ENCODE measurements at places on chromosomes 3 and 15. TPM values are rescaled to one million over a fixed set of nuclear protein-coding genes. Genes with fewer than 3 reads are reported as not detected.

- no peak for DNase-seq
These were observed 178.5 kb downstream of the FNDC3B start for GRCh38 chr3:172217877-172218276.

DNA sequence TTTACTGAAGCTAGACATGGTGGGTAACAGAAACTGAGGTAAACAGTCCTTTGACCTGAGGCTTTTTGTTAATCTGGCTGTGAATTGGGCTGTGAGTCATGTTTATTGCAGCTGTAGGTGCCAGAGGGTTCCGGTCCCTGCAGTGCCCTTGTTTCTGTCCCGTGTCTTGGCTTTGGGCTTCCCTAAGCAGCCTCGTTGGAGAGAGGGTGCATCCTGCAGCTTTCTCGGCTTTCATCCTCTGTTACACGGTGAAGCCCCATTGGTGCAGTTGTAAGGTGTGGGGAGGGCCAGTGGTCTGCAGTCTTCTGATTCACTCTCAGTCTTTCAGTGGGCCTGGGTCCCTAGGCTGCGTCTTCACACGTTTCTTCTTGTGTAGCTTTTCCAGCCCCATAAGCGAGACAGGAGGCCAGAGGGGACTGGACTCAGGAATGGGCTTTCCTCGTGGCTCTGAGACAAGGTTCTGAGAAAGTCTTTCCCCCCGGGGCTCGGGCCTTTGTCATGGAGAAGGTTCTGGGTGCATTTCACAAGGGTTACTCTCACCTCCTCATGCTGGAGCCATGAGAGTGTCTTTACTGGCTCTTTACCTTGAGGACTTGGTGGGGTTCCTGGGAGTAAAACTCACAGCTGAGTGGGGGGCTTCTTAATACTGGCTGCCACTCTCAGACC lies 33.1 kb downstream of the ASB7 start:
- DNase-seq, result no peak

DNA sequence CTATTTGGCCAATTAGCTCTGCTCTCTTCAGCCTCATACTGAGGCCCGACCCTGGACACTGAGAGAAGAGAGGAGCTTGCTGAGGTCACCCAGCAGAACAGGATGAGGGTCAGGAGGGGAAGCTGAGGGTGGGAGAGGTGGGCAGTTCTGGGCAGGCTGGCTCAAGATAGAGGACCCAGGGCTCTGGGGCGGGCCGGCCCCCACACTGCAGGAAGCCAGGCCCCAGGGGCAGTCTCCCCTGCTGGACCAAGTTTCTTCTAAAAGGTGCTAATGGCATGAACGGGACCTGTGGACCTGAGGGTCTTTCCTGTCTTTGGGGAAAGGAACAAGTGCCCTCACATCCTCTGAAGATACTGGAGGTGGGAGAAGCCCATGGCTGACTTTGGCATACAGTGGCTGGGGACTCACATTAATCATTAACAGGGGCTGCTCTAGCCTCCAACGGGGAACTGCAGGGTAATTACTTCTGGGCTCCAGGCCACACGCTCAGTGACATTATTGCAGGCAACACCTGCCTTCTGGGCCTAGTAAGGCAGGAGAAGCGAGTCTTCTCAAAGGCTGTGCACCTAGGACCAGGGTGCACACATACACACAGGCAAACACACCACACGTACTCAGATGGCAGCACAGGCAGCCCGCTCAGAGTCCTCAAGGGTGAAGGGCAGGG lies 10.6 kb downstream of the HCN4 start:
- no peak for DNase-seq

DNA sequence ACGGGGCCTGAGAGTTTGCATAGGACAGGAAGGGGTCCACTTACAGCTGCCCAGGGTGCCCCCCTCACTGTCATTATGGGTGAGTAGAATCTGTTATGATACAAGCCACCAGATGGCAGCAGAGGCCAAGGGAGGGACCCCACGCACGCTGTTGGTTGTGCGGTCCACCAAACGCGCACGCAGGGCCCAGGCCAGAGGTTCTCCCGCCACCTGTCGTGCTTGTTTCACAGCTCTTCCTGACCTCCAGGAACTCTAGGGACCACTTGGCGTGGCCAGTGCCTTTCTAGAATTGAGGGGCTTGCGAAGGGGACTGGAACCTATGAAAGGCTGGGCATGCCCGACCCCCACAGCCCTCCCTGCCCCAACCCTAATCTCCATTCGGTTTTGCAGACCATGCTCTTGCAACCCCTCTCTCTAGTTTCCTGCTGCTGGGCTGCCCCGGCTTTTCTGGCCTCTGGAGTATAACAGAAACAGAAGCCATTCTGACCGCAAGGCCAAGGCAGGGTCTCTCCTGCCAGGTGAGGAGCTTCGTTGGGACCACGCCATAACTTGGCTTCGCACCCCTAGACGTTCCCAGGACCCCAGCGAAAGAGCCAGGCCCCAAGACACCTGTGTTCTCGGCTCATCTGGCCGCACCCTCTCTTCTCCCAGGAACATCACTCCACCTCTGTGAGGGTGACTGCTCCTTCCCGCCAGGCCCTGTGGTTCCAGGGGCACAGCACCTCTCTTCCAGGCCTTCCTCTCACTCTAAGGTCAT lies 46.0 kb downstream of the ALDH1L1 start:
- DNase-seq, result no peak

- DNase-seq, result no peak
These were observed 480.3 kb downstream of the LPP start for GRCh38 chr3:188634285-188634684.

DNA sequence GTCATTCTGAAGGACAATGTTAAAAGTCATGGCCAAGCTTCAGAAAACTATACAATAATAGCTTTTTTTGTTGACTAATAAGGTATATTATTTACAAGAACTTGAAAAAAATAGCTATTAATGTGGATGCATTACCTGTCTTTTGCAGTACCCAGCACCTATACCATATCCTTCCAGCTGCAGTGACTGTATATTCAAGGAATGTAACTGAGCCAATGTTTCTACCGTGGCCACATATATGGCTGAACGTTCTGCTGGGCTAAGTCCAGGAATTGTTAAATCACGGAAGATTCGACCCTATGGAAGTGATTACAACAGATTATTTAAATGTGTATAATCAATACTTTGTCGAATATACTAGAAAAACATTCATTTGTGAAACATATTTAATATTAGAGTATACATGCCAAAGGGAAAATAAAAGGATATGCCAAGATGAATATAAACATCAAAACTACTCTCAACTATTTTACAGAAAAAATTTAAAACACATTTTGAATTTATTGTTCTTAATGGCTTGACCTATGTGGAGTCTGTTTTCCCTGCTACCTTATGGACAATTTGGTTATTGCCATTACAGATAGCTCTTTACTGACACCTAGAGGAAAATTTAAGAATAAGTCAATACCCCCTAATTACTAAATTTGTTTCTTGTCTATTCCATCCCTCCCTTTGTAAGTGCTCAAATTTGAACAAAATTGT lies 17.6 kb downstream of the ACAD11 start:
- no peak for DNase-seq

DNA sequence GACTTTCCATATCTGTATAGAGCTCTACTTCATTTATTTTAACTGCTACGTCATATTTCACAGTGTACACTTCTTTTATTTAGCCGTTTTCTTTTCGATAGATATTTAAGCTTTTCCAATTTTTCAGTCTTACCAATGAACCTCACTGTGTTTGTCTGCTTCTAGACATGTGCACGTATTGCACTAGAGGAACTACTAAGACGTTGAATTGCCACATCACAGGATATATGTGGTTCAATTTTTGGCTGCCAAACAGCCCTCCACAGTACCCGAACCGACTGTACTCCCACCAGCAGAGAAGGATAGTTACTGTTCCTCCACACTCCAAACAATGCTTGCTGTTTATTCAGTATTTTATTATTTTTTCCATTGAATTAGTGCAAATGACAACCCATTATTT lies 2.0 kb downstream of the NR1I2 start:
- no peak for DNase-seq

DNA sequence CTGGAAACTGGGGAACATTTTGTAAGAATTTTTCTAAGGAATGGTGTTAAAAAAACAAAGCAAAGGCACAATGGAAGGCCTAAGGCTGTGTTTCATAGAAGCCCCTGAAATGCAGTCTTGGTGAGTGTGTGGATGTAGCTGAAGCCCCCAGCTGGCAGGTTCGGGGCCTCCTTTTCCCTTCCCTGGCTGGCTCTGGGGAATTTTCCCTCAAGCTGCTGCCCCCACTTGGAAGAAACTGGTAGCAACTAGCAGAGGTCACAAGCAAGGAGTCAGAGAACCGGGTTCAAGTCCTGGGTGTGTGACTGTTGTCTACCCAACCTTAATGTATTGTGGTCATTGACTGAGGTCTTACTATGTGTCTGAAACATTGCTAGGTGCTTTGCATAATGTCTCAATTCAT lies 85.3 kb upstream of the MYZAP start:
- no peak for DNase-seq

Gene SLC28A2
- total RNA-seq, result not detected

Gene LMOD3
- total RNA-seq, result not detected

Gene NRROS
- total RNA-seq, result 2.5 TPM
